ENCODE measurements at places on chromosomes 6 and 20. TPM values are rescaled to one million over a fixed set of nuclear protein-coding genes. Genes with fewer than 3 reads are reported as not detected.
A peak's percentile ranks its signal among the peaks of the same experiment; 100 is the strongest.

DNA sequence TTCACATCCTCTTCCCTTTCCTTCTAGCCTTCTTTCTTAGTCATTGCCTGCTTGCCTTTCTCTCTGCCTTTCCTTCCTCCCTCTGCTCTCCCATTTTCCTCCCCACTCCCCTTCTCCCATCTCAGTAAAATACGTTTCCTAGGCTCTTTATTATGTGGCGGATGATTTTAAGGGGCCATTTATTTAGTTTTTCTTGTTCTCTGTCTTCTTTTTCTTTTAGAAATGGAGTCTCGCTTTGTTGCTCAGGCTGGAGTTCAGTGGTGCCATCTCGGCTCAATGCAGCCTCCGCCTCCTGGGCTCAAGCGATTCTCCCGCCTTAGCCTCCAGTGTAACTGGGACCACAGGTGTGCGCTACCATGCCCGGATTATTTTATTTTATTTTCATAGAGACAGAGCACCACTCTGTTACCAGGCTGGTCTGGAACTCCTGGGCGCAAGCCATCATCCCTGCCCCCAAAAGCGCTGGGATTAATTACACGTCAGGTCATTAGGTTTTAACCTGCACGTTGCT, 1.5 kb downstream of the MTHFD1L start:
- no peak for DNase-seq

GRCh38 chr6:30717129-30717844, at the start of gene MDC1:
MDC1 (minus strand) TSS chr6:30717281; CDS start chr6:30715175, 2,106 bp downstream.
- peak; percentile 100 for DNase-seq

GRCh38 chr6:118869350-118869749, 24.6 kb upstream of the ASF1A start:
- peak; percentile 15 for DNase-seq

- DNase-seq, result no peak
Measured at GRCh38 chr6:23650676-23651075, 475.3 kb upstream of the NRSN1 start.

DNA sequence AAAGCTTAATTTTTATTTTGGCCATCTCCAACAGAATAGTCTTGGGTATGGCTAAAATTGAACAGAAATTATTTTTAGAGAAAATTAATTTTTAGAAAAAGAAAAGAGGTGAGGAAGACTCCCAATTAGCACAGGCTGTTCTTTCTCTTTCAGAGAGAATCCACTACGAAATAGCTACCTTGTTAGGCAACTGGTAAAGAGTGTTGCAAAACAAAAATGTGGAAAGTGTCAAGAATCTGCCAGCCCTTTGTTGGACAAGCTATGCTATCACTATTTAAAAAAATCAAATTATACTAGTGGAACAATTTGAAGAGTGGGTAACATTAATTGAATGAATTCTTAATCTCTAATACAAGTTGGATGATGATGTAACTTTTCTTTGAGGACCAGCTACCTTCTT, 19.2 kb upstream of the ZSCAN9 start:
- no peak for DNase-seq

GRCh38 chr20:61874421-61875068, 191.1 kb downstream of the TAF4 start:
- no peak for DNase-seq

DNA sequence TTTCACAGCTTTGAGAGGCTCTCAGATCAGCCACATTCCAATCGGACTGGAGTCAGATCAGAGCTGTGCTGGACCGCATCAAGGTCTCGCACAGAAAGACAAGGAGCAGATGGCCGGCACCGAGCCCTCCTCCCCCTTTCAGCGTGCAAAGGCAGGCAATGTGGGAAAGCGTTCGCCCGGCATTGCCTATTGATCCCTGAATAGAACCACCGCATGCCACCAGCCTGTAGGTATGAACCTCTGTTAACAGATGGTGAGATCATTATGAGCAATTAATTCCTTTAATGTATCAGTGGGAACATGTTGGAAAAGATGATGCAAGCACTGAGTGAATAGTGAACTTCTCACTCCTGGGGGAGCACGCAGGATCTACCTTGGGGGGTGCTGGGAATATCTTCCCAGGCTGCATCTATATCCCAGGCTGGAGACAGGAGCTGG, 117.5 kb upstream of the ID4 start:
- peak; percentile 69 for DNase-seq

DNA sequence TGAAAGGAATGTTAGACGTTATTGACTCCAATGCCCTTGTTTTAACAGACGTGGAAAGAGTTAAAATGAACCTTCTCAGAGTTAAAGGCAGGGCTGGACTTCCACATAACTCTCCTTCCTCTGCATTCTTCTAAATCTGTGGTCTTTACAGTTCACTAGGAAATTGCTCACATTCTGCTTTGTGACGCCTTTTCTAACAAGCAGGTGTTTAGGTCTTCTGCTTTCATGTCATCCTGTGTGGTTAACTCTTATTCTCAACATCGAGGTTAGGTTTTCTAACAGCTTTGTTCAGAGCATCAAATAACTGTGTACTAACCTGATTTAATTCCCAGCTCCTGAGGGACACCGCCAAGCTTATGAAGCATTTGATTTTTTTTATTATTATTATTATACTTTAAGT, 81.3 kb upstream of the NT5E start:
- no peak for DNase-seq

DNA sequence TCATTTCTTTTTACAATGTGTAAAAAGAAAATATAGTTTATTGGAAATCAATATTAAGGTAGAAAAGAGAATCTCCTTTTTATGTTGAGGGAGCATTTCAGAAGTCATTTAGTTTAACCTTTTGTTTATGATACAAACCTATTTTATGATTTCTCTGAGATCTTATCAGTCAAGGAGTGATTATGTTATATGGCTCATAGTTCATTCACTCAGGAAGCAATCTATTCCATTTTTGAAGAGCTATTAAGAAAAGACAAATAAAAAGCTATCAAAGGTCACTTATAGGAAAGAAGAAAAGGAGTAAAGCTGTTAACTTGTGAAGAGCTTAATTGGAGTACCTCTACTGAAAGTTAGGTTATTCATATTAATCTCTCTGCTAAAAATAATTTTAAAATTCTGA, 526.6 kb upstream of the JAG1 start:
- no peak for DNase-seq

- DNase-seq, result no peak
Measured at GRCh38 chr6:118685823-118686449, 34.5 kb upstream of the CEP85L start.

GRCh38 chr6:170165471-170166117, 125.3 kb downstream of the DLL1 start:
- DNase-seq, result no peak

DNA sequence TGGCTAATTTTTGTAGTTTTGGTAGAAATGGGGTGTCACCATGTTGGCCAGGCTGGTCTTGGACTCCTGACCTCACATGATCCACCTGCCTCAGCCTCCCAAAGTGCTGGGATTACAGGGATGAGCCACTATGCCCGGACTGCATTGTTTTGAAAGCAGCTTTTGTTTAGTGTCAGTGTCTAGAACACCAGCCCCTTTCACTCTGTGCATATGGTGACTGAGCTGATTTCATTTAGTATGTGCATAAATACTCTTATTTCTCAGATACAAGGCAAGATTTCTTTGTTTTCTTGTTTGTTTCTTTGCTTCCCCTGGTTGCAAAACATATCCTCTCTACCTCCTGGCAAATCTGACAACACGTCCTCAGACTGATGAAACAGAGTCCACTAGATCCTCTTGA, 152.8 kb upstream of the CHD6 start:
- no peak for DNase-seq

DNA sequence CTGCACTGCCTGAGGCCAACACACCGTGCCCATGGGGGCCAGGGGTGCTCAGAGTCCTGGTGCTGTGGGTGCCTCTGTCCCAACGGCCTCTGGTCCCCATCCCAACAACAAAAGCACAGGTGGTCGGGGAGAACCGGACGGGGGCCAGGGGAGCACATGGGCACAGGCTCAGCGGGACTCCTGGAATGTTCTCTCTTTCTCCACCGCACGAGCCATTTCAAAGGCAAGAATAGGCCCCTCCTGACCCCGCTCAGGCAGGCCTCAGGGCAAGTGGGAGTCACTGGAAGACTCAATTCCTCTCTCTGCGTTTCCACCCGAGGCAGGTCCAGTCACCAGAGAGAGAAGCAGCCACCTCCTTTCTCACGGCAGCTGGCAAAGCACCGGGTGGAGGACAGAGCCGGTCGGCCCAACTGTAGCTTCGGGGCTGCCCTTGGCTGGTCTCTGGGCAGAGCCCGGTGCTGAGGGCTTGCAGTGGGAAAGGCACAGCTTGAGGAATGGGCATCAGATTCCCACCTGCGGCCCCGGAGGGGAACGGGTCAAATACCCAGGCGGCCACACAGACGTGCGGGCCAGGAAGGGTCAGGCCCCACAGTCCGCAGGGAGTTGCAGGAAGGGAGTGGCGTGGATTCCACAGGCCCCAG, 55.2 kb downstream of the KCNQ2 start:
- DNase-seq, result no peak

- no peak for DNase-seq
Measured at GRCh38 chr6:44094403-44095242, 32.6 kb downstream of the MRPL14 start.

- no peak for DNase-seq
Measured at GRCh38 chr6:98787961-98788360, 46.4 kb upstream of the POU3F2 start.

GRCh38 chr6:95208621-95209020, 368.7 kb upstream of the MANEA start:
- no peak for DNase-seq

SLC26A8 gene
- total RNA-seq, result not detected

VSX1 gene
- not detected for total RNA-seq

ADGRB3 gene
- total RNA-seq, result 0.07 TPM

TFEB gene
- 11.7 TPM for total RNA-seq

MICB gene
- 16.1 TPM for total RNA-seq

LY6G5C gene
- total RNA-seq, result 2.0 TPM

Data from HFFc6 (cell line).